AG04450 (cell line): ENCODE measurements at places on chromosomes 5 and 9.

DNA sequence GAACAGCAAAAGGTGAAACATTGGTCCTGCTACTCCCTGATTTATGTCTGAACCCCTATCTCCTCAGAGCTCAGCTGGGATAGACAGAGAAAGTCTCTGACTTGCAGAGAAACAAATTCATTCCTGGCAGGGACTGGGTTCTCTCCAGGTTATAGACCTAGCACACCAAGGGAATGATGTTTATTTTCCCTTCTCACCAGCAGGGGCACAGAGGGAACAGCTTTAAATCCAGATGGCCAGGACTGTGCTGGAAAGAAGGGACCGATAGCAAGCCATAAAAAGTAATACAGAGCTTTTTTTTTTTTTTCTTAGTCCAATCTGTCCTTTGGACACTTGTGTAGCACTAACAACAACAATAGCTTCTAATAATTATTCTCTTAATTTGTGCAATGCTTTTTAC, 141.1 kb upstream of the C9orf72 start:
- no peak for DNase-seq

- DNase-seq: peak; percentile 23
These were observed 78.3 kb downstream of the PARP8 start for GRCh38 chr5:50744776-50745175.

DNA sequence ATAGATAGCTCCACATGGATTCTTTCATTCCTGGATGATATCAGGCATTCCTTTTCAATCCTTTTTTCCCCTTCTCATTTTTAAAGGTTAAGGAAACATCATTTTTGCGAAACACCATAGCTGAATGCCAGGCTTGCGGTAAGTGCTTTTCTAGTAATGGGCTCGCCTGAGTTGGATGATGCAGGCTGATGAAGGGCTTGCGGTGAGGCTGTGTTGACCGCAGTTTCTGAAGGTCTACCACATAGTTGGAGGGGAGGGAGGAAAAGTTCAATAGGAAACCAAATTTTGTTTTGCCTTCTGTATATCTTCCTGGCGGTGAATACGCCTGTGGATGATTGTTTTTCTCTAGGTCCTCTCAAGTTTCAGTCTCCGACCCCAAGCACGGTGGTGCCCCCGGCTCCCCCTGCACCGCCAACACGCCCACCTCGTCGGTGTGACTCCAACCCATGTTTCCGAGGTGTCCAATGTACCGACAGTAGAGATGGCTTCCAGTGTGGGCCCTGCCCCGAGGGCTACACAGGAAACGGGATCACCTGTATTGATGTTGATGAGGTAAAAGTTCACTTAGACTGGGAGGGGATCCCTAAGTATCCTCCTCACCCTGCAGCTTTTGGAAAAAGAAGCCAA, 24.3 kb downstream of the THBS4 start:
- no peak for DNase-seq

DNA sequence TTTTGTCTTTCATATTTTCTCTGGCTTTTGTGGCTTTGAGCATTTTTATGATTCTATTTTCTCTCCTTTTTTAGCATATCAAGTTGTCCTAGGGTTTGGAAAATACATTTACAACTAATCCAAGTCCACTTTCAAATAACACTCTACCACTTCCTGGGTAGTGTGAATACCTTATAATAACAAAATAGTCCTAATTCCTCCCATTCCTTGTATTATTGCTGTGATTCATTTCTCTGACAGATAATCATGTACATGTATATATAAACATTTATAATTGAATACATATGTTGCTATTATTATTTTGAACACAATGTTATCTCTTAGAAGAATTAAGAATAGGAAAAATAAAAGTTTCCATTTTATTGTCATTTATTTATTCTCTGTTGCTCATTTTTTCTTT, 14.9 kb upstream of the ADAM19 start:
- DNase-seq: no peak

DNA sequence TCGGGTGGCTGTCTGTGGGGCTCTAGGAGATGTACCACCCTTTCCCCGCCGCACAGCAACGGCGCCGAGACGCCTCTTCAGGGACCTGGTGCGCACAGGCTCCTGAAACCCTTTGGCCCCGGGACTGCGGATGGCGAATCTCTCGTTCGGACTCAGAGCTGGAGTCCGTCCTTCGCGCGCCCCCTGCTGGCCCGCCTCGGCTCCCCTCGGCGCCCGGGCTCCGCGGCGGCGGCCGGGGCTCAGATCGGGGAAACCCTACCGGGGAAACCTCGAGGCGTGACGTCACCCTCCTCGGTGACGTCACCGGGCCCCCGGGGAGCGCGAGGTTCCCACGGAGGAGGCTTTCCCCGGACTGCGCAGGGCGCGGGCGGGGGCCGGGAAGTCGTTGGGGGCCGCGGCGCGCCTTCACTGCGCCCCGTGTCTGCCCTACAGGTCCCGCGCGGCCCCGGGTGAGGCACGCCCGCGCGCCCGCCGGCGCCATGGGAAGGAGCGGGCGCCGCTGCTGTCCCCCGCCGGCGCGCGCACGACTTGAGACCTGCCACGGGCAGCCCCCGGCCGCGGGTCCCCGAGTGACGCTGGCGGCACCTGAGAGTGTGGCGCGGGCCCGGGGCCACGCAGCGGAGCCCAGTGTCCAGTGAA, 7.9 kb downstream of the PRR7 start:
- DNase-seq: no peak

GRCh38 chr9:132548751-132549640, 33.4 kb upstream of the BARHL1 start:
- no peak for DNase-seq

DNA sequence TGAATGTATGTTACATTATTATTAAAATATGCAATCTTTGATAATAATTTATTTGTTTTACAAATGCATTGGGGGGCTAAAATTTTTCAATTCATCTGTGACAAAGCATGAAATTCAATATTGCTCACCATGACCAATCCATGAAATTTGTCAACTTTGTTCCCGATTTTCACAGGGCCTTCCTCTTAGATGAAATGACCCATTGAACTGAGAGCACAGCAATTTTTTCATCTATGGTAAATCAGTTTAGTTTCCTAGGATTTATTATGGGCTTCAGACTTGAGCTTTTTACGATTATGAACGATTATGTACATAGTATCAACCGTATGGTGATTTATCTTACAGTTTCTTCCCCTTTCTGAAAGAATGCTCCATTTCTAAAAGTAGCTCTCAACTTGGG, 157.3 kb downstream of the KIAA0825 start:
- no peak for DNase-seq

DNA sequence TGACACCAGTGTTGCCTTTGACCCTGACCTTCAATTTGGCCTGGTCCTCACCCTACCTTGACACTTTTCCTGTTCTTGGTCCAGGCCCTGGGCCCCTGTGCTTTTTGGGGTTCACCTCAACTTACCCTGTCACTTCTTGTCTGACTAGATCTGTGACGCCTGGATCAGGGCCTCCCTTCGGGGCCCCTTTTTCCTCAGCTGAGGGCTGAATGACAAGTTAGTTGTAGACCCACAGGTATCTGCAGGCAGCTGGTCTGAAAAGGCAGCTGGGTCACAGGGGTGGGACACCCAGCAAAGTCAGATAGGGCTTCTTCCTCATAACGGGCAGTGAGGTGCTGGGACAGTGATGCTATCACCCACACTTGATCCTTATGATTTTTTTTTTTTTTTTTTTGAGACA, 10.0 kb upstream of the MYORG start:
- DNase-seq: no peak

GRCh38 chr5:37738057-37738691, 101.7 kb downstream of the GDNF start:
- DNase-seq: peak; percentile 76

- no peak for DNase-seq
These were observed 9.5 kb downstream of the FCN2 start for GRCh38 chr9:134890155-134890495.

- DNase-seq: peak; percentile 33
These were observed 9.2 kb upstream of the RARS1 start for GRCh38 chr5:168477060-168477459.

- no peak for DNase-seq
These were observed 99.2 kb upstream of the C6 start for GRCh38 chr5:41312478-41313060.

GRCh38 chr5:146909255-146910068, 30.9 kb upstream of the PPP2R2B start:
- DNase-seq: no peak

- peak; percentile 34 for DNase-seq
These were observed 293.4 kb upstream of the PTGER4 start for GRCh38 chr5:40386289-40386688.

- no peak for DNase-seq
These were observed 178.5 kb downstream of the GABBR2 start for GRCh38 chr9:98530275-98530674.
